ENCODE measurements at places on chromosomes 3 and 15. TPM values are rescaled to one million over a fixed set of nuclear protein-coding genes. Genes with fewer than 3 reads are reported as not detected.

The GOLGA8G gene
- polyA plus RNA-seq: not detected

The ZDHHC19 gene
- polyA plus RNA-seq: not detected

The SERF2 gene
- 1,227 TPM for polyA plus RNA-seq

The MESP2 gene
- polyA plus RNA-seq: 0.10 TPM

- DNase-seq: no peak
Observed at GRCh38 chr15:52309154-52309548, 13.5 kb upstream of the MYO5C start.

- no peak for DNase-seq
Observed at GRCh38 chr3:194854659-194855390, 169.1 kb downstream of the FAM43A start.

DNA sequence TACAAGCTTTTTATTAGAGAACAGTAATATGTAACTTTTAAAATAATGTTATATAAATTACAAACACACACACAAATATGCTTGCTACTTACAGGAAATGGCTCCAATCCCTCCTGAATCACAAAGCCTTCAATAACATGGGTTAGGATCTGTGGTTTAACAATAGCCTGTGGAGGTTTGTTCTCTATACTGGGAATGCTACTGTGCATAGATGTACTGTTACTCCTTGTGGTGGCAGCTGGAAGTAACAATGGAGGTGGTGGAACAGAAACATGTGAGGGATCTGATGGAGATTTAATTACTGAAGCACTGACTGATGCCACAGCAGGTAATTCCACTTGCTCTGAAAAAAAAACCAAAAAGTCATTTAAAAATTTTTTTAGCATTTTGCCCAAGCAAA is 64.4 kb downstream of the PHC3 start:
- DNase-seq: no peak

DNA sequence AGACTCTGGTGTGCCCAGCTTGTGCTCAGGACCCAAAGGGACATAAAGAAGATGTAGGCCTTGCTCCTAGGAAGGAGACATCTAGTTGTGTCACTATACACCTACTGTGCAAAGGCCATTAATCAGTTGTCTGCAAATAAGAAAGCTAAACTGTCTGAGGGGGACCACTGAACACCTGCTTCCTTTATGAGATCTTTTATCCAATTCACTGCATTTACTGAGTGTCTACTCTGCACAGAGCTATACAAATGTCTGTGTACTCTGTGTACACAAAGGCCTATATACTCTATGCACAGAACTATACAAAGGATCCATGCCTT is 124.8 kb downstream of the CTNNB1 start:
- no peak for DNase-seq

DNA sequence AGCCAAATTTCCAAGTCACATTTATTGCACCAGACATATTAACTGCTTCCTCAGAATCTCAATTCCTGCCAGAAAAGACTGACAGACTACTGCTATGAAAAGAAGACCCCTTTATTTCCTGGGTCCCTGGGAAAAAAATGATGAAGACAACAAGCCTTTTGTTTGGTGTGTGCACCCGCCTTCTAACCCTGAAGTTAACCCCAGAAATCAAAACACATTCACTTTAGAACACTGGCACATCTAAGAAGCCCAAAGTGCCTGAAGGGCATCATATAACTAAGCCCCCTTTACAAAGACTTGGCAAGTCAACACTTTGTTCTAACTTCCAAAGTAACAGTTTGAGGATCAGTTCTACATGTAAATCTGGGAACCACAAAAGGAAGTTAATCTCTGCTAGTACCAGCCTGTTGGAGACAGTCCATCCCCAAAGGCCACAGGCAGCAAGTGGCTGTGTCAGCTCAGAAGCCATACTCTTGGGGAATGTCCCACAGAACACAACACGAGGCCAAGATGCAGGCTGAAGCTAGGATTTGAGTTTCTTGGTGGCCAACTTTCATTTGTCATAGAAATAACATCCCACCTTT is 16.3 kb upstream of the ATP1B3 start:
- no peak for DNase-seq

DNA sequence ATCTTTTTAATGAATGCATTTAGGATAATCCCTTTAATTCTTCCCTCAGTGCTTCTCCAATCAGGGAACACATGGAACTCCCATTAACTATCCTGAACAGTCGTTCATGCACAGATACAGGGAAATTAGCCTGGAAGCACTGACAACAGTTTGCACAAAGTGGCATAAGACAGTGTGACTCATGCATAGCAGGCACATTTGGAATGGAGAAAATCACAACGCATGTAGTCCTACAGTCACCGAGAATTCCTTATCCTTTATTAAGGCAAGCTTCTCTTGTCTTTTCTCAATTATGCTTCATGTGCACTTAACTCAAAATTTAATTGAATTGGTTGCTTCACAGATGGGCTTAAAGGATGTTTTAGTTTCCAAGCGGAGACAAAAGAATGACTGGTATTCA is 155.0 kb upstream of the CRBN start:
- DNase-seq: no peak

- no peak for DNase-seq
Observed at GRCh38 chr3:98130421-98130820, at the start of gene OR5H1. Gene OR5H1 (plus strand): TSS chr3:98130721. CDS start chr3:98132698, 1,977 bp downstream.

GRCh38 chr3:157282261-157283191 is 122.6 kb upstream of the CCNL1 start:
- DNase-seq: no peak

DNA sequence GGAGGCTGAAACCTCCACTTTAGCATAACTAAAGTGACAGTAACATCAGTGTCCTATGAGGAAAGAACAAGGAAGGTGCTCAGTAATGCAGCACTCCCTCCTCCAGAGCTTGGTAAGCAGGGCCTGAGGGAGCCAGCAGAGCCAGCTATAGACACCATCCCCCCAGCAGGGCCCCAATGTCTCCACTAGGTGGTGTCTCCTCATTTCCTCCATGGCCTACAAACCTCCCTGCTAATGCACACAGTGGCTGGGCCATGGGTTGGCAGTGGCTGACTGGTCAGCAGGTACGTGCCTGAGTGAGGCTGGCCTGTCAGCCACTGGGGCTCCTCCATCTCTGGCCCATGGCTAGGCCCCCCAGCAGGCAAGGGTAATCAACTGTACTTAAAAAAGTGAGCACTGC is 13.6 kb downstream of the MRPS25 start:
- no peak for DNase-seq

DNA sequence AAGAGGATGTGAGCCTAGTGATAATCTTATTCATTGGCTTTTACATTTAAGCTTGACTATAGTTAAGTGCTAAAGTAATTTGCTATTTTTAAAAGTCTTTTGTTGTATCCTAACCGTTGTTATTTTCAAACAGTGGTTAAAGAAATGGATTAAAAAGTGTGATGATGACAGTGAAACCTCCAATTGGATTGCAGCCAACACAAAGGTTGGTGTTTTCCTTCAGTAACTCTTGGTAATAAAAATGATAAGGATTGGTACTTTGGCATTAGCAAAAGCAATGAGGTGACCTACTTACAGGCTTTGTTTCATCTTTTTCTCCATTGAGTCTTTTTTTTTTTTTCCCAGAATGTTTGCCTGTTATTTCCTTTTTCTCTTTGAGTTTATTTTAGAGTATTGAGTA is 87.5 kb upstream of the GOLGA6B start:
- no peak for DNase-seq

- no peak for DNase-seq
Observed at GRCh38 chr3:138498991-138499390, 64.6 kb downstream of the ESYT3 start.

- DNase-seq: peak; percentile 41
Observed at GRCh38 chr3:137105277-137105977, 147.6 kb downstream of the IL20RB start.

- no peak for DNase-seq
Observed at GRCh38 chr3:51380601-51381332, 4.3 kb upstream of the MANF start.

DNA sequence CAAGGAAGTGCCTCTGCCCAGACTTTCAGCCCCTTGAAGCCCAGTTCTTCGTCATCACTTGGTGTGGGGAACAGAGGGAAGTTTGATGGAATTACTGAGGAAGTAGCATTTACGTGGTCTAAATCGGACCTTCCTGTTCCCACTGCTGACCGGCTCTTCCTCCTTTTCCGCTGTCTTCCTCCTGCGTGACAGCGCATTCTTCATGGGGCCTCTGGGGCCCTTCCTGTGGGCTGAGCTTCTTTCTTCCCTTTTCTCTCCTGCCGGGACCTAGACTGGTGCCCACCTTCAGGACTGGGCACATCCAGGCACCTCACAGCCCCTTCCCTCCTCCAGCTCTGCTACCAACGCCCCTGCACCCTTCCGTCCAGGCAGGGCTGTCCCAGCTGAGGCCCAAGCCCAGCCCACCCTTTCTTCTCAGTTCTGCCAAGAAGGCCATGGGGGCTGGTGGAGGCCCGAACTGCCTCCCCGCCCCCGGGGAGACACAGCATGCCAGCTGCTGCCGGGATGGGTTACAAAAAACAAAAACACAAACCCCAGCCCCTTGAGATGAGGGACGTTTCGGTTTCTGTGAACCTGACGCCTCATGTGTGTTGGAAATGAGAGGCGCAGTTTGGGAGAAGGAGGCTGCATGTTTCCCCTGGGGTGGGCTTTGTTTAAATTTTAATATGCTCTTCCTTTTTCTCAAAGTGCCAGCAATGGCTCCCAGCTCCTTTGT is 19.1 kb downstream of the ZNF710 start:
- DNase-seq: no peak

Data from urinary bladder (tissue), 4 donors.